Common myeloid progenitor, CD34-positive (primary cell): ENCODE measurements at places on chromosomes 2 and 18.

DNA sequence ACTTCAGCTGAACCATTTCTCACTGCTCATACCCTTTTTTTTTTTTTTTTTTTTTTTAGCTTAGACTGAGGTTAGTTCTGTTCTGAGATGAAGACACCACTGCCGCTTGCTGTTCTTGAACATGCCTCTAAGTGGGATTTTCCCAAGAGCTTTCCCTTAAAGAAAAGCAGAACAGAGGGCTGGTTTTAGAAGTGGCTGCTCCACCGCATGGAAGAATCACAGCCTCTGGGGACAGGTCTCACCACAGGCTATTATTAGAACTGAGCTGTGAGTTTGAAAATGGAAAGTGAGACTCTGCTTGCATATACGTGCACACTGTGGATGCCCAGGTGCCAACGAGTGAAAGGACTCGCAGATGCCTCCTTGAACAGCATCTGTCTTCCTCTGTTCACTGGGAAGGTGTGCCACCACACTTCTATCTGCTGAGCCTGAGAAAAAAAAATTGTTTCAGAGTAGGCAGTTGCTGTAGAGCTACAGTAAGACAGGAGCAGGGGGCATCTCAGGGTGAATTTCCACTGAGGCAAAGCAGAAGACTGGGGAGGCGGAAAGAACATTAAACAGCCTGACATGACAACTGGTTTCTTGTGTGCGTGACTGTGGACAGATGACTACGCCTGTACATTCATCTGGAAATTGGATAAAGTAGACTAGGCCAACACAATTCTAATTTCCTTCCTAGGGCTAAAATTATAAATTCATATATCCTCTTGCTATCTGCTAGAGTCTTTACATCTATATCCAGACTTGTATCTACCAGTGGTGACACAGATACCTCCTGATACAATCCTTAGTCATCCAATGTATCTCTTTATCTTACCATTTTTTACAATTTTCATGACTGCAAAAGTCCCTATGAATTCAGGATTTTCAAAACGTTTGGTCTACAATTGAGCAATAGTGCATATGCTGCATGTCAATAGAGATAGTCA lies 1045.7 kb upstream of the CELF4 start:
- peak; percentile 66 for DNase-seq

DNA sequence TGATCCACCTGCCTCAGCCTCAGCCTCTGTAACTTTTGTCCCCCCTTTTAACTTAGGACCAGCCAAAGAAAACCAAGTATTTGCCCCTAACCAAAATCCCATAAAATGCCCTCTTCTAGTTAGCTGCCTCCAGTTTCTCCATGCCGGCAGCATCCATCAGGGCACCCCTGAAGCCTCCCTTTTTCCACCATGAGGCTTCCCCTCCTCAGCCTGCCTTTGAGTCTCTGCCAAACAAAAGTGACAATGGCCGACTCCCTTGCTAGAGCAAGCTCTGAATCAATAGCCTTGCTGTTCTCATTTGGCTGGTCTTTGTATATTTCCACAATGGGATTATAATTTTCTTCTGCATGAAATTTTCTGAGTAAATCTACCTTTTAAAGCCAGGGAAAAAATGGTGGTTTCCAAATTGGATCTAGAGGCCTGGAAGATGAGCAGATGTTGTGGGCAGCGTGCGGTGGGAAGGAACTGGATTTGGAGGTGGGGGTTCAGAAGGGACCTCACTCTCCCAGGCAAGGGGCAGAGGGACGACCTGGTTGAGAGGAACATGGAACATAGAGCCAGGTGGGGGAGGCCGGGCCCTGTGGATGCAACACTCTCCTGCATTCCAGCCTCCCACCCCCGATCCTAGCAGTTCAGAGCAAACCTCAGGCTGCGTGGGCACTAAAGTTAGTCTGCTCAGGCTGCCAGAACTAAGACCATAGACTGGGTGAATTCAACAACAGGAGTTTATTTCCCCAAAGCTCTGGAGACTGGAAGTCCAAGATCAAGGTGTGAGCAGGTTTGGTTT lies 80.6 kb downstream of the HS6ST1 start:
- no peak for DNase-seq

DNA sequence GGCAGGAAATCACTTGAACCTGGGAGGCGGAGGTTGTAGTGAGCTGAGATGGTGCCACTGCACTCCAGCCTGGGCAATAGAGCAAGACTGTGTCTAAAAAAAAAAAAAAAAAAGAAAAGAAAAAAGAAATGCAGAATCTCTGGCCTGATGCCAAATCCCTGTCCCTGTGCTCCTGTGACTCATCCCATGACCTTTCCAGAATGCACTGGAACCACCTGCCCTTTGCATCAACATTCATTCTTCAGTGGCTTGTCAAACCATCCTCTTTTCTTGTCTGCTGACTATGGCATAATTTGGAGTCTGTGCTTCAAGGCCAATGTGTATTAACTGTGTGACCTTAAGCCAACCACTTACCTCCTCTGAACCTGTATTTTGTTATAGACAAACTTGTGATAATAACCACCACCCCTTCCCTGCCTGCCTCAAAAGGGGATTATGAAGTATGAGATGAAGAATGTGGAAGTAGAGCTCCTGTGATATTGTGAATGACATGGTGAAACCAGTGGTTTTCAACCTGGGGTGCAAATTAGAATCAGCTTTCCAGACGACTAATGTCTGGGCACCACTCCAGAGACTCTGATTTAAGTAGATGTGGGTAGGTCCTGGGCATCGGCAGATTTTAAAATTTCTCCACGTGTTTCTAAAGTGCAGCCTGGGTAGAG lies 189.3 kb downstream of the CLIP4 start:
- no peak for DNase-seq

GRCh38 chr18:27728659-27729058 lies 448.3 kb downstream of the CDH2 start:
- DNase-seq = no peak

GRCh38 chr2:191178806-191179514 lies 28.2 kb upstream of the STAT4 start:
- DNase-seq = no peak

- no peak for DNase-seq
Measured at GRCh38 chr2:75637568-75637967, 9.0 kb upstream of the MRPL19 start.

GRCh38 chr2:46225150-46225625 lies 72.0 kb upstream of the EPAS1 start:
- DNase-seq = no peak

- peak; percentile 22 for DNase-seq
Measured at GRCh38 chr2:102256276-102256675, 55.1 kb upstream of the IL1RL1 start.

DNA sequence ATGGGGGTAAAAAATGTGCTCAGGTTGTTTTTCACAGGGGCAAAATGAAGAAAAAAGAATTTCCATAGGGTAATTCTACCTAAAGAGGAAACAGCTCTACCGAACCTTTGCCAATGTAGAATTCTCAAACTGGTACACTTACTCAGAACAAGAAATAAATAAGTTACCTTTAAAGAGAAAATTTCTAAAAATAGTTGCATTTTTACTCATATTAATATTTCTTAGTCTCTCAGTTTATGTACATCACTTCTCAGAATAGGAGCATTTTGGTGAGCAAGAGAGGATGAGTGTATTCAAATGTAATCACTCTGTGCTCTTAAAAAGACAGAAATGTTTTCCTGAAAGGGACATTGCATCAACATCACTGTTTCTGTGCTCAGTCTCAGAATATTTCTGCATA lies 574.7 kb upstream of the SLC8A1 start:
- DNase-seq = no peak

- peak; percentile 75 for DNase-seq
Measured at GRCh38 chr2:167127135-167127534, 238.9 kb downstream of the XIRP2 start.
